ENCODE measurements at places on chromosomes 4 and X.

DNA sequence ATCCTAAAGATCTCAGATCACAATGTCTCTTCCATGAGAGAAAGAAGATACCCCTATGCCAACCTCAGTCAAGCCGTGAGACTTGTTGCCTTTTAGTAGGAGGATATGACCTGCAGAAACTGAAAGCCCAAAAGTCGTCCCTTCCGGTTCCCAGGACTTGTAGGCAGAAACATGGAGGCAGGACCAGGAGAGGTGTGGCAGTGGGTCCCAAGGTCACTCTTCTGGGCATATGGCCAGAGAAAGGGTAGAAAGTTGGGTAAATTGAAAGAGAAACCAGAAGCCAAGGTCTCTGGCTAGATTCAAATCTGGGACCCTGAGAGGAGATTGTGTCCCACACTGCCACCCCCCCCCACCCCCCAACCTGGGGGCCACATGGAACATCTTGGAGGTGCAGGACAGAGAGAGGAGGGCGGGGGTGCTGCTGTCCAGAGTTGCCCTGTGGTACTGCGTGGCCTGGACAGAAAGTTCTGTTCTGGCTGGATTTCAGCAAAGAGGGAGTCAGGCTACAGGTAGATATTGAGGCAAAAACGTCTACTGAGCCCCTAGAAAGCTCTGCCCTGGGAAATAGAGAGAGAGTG, 55.4 kb downstream of the DDX3X start:
- no peak for DNase-seq

- no peak for DNase-seq
These were observed 86.7 kb upstream of the TRIM2 start for GRCh38 chr4:153117554-153117953.

DNA sequence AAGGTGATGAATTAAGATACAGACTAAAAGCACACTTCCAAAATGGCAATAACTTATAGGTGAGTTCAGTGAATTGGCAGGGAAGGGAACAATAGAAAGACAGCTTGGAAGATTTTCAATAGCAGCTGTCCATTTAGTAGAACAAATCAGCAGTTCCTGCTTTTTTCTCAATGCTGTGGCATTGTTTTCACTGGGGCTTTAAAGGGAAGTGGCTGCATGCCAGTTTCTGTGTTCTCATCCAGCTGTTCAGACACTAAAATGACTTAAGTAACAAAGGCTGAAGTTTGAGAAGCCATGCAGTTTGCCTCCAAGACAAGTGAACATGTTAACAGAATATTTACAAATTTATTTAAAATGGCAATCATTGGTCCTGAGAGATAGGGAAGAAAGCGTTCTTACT, 291.9 kb downstream of the FAM47A start:
- no peak for DNase-seq

DNA sequence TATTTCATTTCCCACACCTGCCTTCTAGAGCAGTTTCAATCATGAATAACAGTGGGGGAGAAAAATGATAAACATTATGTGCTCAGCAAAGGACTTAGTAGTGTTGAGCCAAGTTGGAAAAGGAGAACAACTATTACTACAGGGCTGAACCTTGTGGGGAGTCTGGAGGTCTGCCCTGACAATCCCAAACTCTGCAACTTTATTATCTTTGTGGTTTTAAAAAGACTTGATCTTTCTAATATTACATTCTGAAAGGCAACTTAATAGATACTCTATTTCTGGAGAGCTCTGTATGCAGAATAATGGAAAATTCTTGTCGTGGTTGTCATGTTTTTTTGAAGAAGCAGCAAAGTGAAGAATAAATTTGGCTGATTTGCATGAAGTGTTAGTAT, 116.1 kb downstream of the SPCS3 start:
- DNase-seq, result no peak

GRCh38 chr4:23484689-23485088, 405.2 kb downstream of the PPARGC1A start:
- no peak for DNase-seq

DNA sequence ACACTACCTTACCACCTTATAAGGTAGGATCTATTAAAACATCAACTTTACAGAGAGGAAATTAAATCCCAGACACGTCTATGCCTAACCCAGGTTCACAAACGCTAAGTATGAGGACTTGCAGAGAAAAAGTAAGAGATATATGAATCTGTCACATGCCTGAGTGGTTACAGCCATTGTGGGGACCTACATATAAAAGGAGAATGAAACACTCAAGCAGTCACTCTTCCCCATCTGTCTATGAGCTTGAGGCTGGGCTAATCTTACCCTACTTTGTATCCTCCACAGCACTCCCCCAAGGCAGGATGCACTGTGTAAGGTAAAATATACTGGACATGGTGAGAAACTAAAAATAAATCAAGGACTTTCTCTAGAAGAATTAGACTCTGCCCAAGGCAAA, 339.9 kb downstream of the HNRNPD start:
- no peak for DNase-seq

GRCh38 chr4:139555705-139556070, 331 bp downstream of the SETD7 start:
- DNase-seq, result no peak

GRCh38 chr4:147808447-147808846, 76.6 kb downstream of the ARHGAP10 start:
- no peak for DNase-seq

- DNase-seq, result no peak
These were observed 16.7 kb upstream of the PDS5A start for GRCh38 chr4:39994406-39994805.

- DNase-seq, result no peak
These were observed 260.5 kb downstream of the TMA16 start for GRCh38 chr4:163755013-163755412.

- DNase-seq, result no peak
These were observed 6.2 kb downstream of the RAB40A start for GRCh38 chrX:103513067-103513466.

GRCh38 chr4:2587213-2587823, 50.9 kb downstream of the FAM193A start:
- no peak for DNase-seq

DNA sequence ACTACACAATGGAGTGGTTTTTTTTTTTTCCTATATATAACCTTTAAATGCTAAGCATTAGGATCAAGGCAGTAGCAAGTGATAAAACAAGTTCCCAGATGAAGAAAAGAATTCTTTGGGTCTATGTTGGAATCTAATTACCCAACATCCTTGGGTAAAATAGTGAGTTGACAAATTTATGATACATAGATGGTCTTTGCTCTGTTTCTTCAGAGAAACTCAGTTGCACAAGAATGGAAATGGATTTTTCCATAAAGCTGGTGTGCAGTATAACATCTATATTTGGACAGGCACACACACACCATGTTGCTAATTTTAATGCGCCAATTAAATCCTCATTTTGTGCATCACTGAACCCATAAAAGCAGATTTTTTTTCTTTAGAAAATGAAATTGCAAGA, 137.0 kb upstream of the MED14 start:
- DNase-seq, result no peak

GRCh38 chr4:52612341-52612740, 46.8 kb downstream of the USP46 start:
- DNase-seq, result no peak

DNA sequence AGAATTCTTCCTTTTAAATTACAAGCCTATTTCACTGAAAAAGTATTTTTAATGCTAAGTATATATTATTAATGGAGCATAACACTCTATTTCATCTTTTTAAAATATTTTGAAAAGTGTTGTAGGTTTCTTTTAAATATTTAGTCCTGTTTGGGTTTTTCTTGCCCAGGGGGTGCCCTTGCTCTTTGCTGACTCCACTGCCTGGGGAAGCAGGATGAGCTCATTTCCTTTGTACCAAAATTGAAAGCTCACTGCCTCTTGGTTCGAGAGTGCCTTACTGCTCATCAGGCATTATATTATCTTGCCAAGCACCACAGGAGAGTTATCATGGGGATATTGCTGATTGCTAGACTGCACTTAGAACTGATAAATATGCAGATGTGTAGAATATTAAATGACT, 819.2 kb downstream of the PCDH18 start:
- DNase-seq, result no peak

GRCh38 chrX:25006586-25007058, 9.1 kb downstream of the ARX start:
- DNase-seq, result no peak

DNA sequence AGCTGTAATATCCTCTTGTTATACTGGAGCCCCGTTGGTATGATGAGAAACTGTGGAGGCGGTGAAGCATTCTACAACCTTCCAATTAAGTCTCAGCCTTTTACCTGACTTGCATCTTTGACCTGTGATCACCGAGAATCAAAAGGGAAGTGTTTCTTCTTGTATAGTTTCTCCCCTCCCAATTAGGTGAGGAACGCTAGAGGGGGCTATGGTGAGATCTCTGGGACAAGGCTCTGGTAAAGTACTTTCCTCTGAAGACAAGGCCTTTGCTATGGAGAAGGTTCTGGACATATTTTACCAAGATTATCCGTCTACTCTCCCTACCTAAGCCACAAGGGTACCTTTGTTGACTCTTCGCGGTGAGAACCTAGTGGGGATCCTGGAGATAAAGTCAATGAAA, 111.3 kb downstream of the CBLL2 start:
- DNase-seq, result no peak

- DNase-seq, result no peak
These were observed 19.3 kb downstream of the RAP2C start for GRCh38 chrX:132199941-132200340.

- DNase-seq, result no peak
These were observed 76.6 kb downstream of the INTS12 start for GRCh38 chr4:105631818-105632400.

DNA sequence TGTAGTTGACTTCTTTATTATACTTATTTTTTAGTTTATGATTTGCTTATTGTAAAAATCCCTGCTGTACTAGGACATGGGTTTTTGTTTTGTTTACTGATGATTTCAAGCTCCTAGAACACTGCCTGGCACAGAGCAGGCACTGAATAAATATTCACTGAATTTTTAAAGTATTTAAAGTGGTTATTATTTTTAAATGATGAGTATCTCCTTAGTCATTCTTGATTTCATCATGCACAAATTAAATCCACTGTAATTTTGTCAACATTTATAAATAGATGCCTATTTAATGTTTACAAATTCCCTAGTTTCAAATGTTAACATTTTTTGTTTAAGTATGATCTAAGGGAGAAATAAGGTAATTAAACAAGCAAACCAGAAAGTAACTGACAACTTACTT, 367.9 kb upstream of the SLIT2 start:
- no peak for DNase-seq

DNA sequence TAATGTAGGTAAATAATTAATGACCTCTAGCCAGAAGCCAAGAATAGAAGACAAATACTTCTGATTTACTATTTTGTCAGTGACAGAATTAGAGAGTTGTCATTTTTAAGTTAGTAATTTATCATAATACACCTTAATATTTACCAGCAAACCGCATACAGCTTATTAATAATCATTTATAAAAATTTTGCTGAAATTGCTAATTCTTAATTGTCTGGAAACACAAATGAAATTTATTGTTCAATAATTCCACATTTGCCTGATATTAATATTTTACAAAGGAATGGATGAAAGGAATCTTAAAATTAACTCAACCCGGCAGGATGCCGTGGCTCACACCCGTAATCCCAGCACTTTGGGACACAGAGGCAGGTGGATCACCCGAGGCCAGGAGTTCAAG, 44.7 kb downstream of the PROM1 start:
- DNase-seq, result no peak

DNA sequence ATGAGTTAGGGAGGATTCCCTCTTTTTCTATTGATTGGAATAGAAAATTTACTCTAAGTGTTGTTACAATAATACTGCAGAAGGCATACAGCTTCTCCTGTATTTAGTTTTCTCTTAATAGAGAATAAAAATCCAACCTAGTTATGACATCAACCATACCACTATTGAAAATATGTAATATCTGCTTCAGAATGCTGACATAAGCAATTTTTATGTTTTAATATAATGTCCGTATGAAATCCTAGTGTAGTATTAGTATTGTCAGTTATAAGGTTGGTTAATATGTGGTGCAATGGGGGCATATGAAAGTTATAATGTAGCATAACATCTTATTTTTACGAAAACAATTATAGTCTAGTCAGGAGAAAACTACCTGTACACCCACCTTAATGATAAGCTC, 68.2 kb downstream of the HEPH start:
- no peak for DNase-seq

DNA sequence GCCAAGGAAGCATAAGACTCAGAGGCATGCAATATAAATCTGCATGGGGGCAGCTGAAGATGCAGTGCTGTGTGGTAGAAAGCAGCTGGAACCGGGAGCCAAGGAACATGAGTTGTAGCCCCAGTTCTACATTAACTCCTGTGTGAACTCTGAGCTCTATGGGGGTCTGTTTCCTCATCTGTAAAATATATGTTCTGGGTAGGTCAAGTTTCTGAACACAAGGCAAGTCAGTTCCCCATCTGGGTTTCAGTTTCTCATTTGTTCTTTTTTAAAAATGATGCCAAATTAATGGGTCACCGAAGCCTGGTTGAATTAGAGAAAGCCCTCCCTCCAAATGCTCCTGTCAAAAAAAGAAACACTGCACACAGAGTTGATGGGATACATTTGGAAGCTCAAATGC, 24.0 kb downstream of the UNC5C start:
- DNase-seq, result no peak

DNA sequence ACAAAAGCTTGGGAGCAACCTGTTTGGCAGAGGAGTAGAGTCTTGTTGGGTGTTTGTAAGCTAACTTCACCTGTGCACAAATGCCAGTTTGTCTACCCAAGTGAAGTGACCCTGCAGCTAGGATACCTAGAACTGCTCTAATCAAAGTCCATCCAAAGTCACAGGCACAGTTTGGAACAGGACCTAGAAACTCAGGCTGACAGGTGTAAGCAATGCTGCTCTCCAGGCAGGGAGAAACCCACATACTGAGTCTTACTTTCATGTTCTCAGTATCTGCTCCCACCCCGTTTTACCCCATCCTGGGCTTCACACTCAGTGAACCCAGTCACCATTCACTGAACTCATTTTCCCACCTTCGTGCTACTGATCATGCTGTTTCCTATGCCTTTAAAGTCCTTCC, 40.3 kb downstream of the MAML3 start:
- DNase-seq, result no peak

DNA sequence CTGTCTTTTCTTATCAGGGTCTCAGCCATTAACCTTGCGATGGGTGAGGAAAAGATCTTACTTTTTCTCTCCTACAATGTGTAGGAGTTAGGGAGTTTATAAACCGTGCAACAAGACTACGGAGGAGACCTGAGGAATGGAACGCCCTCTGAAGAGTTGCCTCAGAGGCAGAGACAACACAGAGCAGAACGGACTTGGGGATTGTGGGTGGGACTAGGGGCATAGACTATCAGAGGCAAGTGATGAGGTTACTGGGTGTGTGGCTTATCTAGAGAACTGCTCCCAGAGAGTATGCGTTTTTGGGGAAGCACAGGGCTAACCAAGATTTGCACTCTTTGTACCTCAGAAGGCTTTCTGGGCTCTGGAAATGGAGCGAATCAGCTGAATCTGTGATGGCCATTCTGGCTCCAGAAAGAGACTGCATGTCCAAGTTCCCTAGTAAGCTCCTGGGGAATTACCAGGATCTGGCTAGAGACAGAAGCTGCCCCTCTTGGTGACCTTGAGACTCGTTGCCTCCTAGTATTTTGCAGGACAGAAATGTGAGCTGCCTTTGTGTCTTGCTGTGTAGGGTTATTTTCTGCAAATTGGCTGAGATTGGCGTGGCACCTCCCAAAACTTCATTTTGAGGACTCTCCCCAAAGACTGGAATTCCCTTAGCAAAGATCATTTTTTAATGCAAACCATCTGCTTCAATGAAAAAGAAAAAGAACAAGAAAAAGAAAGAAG, 118.9 kb downstream of the ARSF start:
- no peak for DNase-seq
